ENCODE measurements at places on chromosomes 6 and 20.
A peak's percentile ranks its signal among the peaks of the same experiment; 100 is the strongest.

- DNase-seq, result no peak
Measured at GRCh38 chr6:44064089-44064947, 62.9 kb downstream of the MRPL14 start.

- no peak for DNase-seq
Measured at GRCh38 chr6:33429750-33430052, 9.8 kb downstream of the SYNGAP1 start.

DNA sequence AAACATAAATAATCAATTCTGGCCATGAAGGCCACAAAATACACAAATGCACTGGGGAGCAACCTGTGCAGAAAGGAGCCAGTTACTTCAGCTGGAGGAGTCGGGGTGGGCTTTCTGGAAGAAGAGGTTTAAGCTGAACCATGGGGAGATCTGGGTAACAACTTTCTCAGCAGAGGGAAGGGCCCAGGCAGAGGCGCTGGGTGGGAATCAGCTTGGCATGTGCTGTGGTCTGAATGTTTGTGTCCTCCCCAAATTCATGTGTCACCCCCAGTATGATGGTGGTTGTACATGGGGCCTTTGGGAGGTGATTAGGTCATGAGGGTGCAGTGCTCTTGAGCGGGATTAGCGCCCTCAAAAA lies 107.9 kb downstream of the SYCP2 start:
- no peak for DNase-seq

- DNase-seq, result no peak
Measured at GRCh38 chr6:112600168-112600567, 253.0 kb downstream of the RFPL4B start.

GRCh38 chr20:54221353-54221752 lies 13.5 kb downstream of the PFDN4 start:
- DNase-seq, result no peak

GRCh38 chr20:5789827-5790226 lies 39.6 kb downstream of the SHLD1 start:
- no peak for DNase-seq

GRCh38 chr20:54069501-54069971 lies 858 bp downstream of the BCAS1 start:
- no peak for DNase-seq

DNA sequence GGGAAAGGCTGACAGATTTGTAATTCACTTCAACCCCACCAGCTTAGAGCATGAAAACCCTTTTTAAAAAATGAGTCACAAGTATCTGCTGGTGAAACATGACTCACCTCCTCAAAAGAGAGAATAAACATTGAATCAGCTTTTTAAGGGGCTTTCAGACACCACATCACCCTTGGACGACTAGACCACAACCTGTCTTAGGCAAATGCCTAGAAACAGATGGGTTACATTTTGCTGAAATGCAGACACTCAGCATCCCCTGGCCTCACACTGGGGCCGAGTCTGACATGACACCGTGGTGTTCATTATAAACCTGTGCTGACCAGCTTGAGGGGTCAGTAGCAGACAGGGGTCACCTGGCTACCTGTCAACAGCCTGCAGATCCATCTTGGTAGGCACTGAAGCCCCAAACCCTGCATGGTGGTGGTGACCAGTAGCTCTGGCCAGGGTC lies 175.3 kb upstream of the CST7 start:
- no peak for DNase-seq

DNA sequence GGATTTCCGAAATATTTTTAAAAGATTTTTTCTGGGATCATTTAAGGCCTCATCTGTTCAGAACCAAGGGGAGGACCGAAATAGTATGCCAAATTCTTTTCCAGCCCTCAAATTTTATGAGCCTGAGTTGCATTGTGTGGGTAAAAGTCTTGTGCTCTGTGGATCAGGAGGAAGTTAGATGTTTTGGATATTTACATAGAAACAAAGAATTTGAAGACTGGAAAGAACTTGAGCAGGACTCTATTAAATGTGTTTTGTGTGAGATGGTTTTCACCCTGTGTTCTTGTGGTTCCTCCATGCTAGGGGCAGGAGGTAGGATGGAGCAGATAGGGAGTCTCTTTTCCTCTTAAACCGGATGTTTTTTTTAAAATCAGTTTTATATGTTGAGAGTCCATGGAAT lies 329.1 kb downstream of the LAMA2 start:
- DNase-seq, result no peak

DNA sequence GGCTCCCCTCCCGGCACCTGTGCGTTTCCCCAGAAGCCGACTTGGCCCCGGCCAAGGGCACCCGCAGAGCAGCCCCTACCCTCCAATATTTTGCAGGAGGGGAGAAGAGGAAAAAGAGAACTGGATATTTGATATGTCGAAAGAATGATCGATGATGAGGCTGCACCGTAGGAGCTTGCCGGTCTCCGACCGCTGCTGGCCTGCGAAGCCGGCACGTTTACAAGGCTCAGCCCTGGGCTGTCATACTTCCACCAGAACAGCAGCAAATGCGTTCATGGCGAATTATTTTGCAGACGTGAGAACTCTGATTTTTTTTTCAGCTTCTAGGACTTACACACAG lies 296.7 kb downstream of the TFAP2C start:
- DNase-seq, result no peak

GRCh38 chr6:130760006-130760405 lies 67.2 kb upstream of the SMLR1 start:
- DNase-seq, result peak; percentile 2

DNA sequence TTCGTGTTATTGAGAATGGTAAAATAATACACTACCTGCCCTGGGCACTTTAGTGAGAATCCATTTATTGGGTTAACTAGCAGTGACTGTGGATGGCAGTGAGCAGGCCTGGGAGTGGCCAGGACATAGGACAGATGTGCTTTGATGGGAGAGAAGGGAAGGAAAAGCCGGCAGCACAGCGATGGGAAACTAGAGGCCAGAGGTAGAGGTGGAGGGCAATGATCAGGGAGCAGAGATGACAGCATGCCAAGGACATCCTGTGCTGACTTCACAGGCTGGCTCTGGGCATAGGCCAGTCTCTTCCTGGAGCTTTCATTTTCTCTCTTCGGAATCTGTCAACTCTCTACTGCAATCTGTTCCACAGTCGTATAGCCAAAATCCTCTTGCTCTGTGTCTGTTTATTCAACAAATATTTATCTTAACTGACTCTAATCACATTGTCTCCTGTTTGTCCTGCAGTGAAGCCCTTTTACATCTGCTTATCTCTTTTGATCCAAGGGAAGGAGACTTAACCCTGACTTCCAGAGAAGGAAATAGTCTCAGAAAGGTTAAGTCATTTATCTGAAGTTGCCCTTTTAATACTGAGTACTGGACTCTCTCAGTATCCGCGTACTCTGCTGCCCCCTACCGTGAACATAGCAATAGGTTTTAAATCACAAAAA lies 18.4 kb upstream of the MMP24 start:
- peak; percentile 93 for DNase-seq

DNA sequence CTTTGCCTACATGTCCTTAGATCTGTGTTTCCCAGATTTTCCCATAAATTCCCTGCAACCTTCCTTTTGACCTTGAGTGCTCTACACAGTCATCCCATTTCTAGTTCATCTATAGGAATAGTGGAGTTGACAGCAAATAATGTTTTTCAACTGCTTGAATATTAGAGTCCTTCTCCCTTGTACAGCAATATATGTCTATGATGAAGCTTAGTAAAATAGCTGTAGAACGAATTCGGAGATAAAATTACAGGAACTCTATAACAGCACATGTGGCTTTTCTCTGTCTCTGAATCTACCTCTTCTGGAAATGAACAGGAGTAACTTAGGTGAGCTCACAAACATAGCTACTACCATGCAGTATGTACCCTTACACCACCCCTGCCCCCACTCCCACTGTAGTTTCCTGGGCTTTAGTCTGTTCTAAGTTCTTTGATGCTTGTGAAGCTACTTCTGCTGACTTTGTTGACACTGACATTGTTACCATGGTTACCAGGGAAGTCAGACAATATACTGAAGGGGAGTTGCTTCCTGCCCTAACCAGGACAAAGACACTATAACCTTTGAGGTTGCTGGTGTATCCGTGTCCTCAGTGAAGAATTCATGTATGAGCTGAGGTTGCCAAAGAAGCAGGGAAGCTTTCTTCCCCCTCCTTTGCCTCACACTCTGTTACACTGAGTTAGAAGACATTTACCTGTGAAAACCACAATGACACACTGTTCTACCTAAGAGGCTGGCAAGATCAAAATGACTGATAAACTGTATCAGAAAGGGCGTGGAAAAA lies 35.8 kb upstream of the SHLD1 start:
- no peak for DNase-seq

- peak; percentile 7 for DNase-seq
Measured at GRCh38 chr20:60589623-60590022, 631.4 kb downstream of the CDH26 start.

DNA sequence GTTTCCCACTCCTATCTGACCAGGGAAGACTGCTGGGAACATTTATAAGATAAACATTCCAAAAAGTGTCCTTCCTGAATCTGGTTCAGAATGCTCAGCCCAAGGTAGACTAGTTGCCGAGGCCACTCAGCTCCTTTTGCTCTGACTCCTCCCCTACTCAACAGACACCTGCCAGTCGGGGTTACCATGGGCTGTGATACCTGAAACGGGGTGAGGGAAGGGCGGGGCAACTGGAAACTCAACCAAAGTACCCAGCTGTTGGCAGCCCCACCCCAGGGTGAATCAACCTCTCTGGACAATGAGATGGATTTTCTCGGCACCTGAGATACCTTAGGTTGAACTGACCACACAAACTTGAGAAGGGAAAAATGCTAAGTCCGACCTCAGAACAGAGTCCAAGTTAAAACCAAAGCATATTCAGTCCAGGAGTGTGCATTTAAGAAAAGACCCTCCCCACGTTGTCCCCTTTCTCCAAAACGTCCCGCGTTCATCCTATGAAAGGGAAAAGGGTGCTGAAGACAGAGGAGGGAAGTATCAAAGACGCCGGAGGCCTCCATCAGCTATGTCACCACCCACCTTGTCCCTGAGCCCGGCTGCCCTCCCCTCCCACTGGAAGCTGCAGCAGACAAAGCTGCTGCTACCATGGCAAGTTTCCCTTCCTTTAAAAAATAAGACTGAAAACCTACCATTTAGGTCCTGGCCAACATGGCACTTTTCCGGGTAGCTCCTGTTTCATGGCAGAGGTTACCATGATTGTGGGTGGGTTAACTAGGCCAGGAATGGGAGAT lies 100.1 kb downstream of the SLC23A2 start:
- no peak for DNase-seq

GRCh38 chr6:139313229-139313628 lies 21.4 kb upstream of the TXLNB start:
- no peak for DNase-seq

DNA sequence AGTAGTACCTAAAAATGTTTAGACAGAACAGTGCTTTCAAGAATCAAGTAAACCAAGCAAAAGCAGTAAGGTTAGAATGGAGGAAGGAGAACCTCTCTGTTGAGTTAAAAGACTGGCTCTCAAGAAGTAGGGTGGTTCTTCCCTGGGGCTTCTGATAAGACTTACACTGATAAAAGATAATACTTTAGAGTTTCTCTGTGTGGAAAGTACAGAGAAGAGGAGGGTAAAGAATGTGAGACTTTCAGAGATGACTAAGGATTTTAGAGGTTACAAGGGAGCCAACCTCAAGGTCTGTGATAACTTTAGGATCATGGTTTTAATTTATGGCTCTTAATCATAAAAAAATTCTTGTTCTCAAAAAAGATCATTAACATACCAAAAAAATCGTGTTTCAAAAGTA lies 30.9 kb upstream of the ALDH8A1 start:
- DNase-seq, result no peak

DNA sequence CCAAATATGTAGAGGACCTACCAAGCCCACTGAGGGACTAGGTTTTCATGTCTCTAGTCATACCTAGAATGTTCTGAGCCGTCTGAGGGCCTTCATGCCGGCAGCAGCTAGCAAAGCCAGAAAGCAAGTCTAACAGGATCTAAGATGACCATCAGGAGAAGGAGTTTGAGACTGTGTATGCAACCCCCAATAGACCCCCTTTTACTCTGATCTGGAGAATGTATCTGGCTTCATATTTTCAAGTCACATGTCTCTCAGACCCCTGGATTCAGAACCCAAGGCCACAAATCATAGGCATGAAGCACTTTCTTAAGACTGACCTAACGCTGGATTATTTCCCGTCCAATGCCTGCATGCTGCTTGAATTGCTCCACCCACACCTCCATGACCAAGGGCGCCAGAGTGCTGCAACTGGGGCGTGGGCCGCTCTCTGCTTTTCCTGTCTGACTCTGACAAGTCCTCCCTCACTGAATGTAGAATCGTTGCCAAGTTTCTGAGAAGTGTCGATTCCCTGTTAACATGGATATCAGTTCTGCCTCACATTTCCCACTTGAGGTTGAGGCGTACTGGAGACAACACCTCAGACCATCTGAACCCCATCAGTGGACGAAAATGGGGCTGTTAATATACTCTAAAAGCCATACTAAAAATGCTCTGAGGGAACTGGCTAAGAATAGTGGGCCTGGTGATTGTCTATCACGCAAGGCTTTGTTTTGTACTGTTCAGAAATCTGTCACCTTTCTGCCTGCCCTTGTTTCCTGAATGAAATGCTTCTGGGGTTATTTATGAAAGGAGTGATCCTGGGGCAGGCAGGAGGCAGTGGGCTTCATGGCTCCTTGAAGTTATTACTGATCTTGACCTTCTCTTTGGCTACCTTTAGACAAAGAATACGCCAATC lies 23.9 kb upstream of the ASXL1 start:
- no peak for DNase-seq

DNA sequence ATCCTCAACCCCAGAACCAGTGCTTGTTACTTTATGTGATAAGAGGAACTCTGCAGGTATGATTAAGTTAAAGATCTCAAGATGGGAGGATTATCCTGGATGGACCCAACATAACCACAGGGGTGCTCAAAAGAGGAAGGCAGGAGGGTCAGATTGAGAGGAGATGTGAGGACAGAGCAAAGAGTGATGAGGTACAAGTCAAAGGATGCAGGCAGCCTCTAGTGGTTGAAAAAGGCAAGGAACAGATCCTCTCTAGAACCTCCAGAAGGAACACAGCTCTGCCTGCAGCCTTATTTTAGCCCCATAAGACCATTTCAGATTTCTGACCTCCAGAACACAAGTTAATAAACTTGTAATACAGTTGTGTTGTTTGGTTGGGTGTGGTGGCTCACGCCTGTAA lies 41.2 kb downstream of the PDSS2 start:
- no peak for DNase-seq

- no peak for DNase-seq
Measured at GRCh38 chr6:13256266-13257001, 71.9 kb downstream of the TBC1D7 start.

DNA sequence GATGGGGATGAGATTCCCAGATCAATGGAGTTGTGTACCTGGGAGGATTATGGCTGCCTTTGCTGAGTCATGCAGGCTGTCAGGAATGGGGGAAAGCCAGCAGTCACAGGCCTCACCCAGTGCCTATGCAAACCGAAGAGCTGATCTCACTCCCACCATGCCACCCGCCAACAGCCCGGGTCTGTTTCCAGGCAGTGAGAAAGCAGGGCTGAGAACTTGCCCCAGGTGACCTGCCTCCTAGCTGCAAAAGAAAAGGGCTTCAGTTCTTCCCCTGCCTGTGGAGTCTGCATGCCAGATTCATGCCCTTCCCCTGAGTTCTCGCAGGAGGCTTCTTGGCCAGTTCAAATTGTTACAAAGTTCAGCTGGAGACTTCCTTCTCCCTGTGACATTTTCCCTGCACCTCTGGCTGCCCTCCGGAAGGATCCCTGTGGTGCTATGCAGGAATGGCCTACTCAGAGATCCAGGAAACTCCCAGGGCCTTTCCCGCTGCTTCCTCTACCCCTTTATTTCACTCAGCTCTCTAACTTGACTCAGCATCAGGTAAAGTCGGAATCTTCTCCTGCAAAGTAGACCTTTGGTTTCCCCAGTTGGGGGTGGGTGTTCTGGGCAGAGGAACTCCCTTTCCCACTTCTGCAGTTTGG lies 71.5 kb upstream of the B3GAT2 start:
- DNase-seq, result no peak

Measured in LNCaP clone FGC (cell line).